GOT3 (cell line): ENCODE measurements at places on chromosomes 7 and 10.

GRCh38 chr7:47937711-47938573 is 10.3 kb downstream of the PKD1L1 start:
- no peak for DNase-seq

GRCh38 chr10:75902816-75903215 is 471.4 kb downstream of the LRMDA start:
- no peak for DNase-seq

GRCh38 chr7:74371381-74372341 is 82.0 kb upstream of the GTF2IRD1 start:
- no peak for DNase-seq

DNA sequence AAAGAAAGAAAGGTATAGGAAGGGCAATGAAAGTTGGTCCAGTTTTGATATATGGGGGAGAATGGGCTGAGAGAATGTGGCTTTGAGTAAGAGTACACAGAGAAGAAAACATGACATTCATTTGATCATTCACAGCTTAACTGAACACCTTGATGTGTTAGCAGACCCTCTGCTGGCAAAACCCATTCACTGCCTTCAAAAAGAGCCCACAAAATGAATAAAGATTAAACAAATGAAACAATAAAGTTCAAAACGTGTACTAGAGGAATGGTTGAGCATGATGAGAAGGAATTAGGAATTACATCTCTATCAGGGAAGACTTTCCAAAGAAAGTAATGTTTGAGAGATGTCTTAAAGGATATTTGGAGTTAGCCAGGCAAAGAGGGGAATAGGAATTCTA is 2.1 kb downstream of the WEE2 start:
- DNase-seq: no peak

- no peak for DNase-seq
These were observed 5.2 kb downstream of the STEAP2 start for GRCh38 chr7:90216771-90217170.

GRCh38 chr7:130397758-130398073 is 17.4 kb downstream of the CPA1 start:
- no peak for DNase-seq

GRCh38 chr7:17401791-17402627 is 103.6 kb downstream of the AHR start:
- no peak for DNase-seq

GRCh38 chr10:46270086-46270811 is 16.5 kb upstream of the ANTXRL start:
- DNase-seq: no peak

DNA sequence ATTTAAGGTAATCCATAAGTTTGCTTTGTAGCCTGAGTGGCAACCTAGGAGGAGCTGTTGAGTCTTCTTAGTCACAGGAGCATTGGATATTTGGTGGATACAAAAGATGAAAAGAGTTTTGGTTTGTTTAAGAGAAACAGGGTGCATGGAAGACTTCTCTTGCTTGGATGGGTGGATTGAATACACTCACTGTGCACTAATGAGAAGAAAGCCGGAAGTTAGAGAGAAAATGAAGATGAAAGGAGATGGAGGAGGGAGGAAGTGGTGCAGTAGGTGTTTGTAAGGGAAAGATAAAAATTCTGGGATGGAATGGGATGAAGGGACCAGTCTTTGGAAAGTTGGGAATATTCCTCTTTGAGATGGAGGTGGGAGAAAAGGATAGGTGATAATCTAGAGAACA is 7.7 kb downstream of the MDFIC start:
- DNase-seq: no peak

- no peak for DNase-seq
These were observed 321.2 kb downstream of the ZNF479 start for GRCh38 chr7:56811081-56811480.

GRCh38 chr7:93575555-93576399 is 1.3 kb upstream of the CALCR start:
- DNase-seq: no peak

GRCh38 chr7:121003986-121004685 is 15.6 kb downstream of the CPED1 start:
- no peak for DNase-seq

- no peak for DNase-seq
These were observed 247.1 kb downstream of the COBL start for GRCh38 chr7:51069411-51070083.

DNA sequence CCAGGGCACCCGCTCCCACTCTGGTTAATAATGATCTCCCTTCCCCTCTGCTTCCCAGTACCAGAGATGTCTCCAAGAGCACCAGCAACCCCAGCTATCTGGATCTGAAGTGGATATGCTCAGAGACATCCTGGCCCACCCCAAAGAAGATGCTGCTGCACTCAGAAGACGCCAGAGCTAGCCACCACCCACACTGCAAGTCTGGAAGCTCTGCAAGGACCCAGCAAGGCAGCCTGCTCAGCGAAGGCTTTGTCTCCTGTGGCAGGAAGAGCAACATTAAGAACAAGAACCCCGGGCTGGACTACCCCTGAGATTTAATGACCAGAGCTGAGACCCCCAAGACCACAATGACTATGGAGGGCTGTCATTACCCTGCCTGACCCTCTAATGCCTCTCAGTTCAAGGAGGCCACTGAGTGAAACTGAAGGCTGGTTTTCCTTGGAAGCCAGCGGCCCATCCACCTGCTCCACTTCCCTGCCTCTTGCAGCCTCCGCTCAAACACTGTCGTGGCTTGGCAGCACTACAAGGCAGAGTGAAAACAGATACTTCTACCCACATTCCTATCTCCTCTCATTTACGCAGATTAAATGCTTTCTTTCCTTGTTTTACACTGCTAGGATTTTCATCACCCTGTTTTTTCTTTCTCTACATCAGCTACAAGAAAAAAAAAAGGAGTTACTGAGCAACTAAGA is 202.2 kb downstream of the SNX10 start:
- DNase-seq: no peak

DNA sequence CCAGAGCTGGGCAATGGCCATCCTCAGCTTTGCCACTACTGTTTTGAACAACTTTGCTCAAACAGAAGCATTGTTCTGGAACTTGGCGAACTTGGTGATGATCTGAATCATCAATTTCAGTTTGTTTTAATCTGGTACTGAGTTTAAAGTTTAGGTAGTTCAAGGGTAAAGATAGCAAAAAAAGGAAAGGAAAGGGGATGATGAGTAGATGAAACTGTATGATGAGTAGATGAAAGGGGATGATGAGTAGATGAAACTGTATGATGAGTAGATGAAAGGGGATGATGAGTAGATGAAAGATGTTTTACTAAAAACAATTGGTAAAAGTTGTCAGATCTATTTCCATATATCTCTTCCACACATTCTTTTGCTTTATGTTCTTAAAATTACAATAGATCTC is 737.0 kb downstream of the LRMDA start:
- DNase-seq: no peak

DNA sequence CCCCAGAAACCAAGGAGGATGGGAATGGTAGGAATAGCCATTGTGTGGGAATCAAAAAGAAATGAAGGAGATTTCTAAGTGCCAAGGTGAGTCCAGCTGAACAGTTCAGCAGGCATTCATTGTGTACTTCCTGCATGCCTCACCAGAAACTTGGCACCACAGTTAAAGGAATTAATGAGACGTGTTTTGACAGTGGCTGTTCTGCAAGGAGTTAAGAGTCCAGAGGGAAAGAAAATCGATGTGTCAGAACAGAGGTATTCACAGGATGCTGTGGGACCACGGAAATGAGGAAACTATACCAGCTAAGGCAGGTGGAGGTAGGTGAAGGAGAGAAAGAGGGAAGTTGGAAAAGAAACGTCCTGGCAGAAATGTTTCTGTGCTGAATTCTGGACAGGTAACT is 78.1 kb downstream of the PRKCQ start:
- no peak for DNase-seq

GRCh38 chr7:102095321-102096011 is 191.2 kb upstream of the SH2B2 start:
- no peak for DNase-seq

DNA sequence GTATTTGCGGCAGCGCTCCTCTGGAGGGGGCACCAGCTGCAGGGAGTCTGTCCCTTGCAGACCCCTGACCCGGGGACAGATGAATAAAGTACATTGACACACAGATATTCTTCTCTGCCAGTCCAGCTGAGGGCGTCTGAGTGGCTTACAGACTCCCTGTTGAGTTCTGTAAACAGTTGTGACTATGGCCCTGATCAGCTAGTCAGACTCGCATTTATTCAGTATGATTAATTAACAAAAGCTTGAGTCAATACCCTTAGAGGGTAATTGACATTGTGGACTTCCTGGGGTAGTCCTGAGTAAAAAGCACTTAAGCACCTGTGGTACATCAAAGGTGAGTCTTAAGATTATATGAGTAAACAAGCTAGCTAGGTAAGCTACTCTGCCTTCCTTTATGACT is 21.0 kb downstream of the ANKRD30A start:
- no peak for DNase-seq

DNA sequence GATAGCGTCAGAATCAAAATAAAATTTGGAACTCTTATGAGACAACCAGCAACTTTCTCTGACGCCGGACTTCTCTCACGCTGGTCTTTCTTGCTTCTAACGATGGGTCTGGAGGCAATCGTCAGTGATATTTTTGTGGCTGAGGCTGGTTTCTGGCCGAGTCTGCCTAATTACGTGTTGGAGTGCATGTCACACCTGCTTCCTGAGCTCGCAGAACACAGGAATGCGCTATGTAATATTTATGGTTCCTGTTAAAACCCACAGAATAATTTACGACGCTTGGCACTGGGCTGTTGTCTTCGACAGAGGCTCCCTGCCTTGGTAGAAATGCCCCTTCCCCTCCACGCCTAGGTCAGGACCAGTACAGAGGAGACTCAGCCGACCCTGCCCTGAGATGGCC is 64.9 kb downstream of the NPTX2 start:
- no peak for DNase-seq

GRCh38 chr10:62919776-62920175 is 103.6 kb upstream of the EGR2 start:
- DNase-seq: no peak

GRCh38 chr7:135510592-135511183 is 786 bp upstream of the CNOT4 start:
- DNase-seq: no peak

GRCh38 chr10:125128397-125129075 is 31.8 kb downstream of the CTBP2 start:
- no peak for DNase-seq

GRCh38 chr10:88243836-88244730 is 339.0 kb downstream of the RNLS start:
- no peak for DNase-seq

DNA sequence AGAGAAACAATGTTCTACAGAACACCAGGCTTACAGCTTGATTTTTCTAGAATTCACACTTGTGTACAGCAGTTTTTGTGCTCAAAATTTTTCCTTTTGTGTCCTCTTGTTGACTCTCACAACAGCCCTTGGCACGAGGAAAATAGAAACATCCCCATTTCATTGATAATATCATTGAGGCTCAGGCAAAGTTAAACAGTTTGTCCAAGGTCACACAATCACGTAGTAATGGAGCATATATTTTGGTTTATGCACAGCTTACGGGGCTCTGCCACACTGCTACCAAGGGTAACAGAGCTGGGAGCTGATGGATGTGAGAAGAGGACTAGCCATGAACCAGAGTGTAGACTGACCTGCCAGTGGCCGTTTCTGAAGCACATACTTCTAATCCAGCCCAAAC is 292.0 kb downstream of the FZD1 start:
- DNase-seq: no peak

- DNase-seq: no peak
These were observed 50.2 kb downstream of the GRID1 start for GRCh38 chr10:86316274-86316835.
